ENCODE measurements at places on chromosomes 6 and 20.

GRCh38 chr6:3538536-3538935 is 81.7 kb upstream of the SLC22A23 start:
- DNase-seq, result no peak

GRCh38 chr6:73121421-73121993 is 103.8 kb downstream of the KHDC1L start:
- no peak for DNase-seq

DNA sequence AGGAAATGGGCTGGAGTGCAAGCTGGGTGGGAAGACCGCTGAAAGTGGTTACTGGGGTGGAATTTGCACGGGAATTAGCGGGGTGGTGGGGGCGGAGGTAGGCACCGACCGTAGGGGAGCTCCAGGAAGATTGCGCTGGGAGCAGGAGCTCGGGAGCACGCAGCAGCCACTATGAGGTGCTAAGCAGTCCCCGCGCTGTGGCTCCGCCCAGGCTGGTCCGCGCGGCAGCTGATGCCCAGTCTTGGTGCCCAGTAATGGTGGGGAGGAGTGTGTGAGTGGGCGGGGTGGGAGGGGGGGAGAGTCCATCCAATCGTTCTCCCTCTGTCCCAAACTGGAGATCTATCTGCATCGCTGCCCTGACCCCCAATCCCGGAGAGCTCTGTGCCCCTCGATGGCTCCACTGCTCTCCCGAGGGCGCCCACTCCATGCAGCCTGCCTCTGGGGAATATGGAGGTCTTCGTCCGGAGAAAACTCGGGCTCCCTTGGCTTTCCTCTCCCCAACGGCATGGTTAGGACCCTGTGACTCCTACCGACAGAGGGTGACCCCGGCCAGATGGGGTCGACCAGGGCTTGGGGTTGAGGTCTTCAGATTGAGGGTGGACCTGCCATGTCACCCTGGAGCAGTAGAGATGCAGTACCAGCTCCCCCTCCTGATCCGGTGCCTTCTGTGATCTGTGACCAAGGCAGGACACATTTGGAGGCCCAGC is 5.3 kb downstream of the TP53TG5 start:
- no peak for DNase-seq

DNA sequence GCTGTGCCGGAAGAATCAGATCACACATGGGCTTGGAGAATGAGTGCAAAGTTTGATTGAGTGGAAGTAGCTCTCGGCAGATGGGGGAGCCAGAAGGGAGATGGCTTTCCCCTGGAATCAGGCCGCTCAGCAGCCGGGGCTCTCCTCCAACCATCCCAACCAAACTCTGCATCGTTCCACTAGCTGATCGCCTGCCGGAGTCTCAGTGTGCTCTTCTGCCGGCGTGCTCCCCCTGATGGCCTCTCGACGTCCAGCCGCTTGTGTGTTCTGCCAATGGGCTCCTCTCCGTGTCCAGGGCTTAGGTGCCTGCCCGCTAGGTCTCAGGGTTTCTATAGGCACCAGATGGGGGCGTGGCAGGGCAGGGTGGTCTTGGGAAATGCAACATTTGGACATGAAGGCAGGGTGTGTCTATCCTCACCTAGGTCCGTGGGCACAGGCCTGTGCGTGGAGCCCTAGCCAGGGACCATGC is 4.9 kb upstream of the BIRC7 start:
- no peak for DNase-seq

- DNase-seq, result no peak
These were observed 30.6 kb upstream of the PIM1 start for GRCh38 chr6:37139230-37139962.

GRCh38 chr20:57198132-57199072 is 68.0 kb downstream of the BMP7 start:
- no peak for DNase-seq

GRCh38 chr6:34676140-34676539 is 20.4 kb downstream of the ILRUN start:
- DNase-seq, result no peak

- no peak for DNase-seq
These were observed 196.0 kb downstream of the MYLK4 start for GRCh38 chr6:2554651-2555260.

GRCh38 chr6:28657769-28658465 is 132.2 kb downstream of the GPX5 start:
- DNase-seq, result no peak

DNA sequence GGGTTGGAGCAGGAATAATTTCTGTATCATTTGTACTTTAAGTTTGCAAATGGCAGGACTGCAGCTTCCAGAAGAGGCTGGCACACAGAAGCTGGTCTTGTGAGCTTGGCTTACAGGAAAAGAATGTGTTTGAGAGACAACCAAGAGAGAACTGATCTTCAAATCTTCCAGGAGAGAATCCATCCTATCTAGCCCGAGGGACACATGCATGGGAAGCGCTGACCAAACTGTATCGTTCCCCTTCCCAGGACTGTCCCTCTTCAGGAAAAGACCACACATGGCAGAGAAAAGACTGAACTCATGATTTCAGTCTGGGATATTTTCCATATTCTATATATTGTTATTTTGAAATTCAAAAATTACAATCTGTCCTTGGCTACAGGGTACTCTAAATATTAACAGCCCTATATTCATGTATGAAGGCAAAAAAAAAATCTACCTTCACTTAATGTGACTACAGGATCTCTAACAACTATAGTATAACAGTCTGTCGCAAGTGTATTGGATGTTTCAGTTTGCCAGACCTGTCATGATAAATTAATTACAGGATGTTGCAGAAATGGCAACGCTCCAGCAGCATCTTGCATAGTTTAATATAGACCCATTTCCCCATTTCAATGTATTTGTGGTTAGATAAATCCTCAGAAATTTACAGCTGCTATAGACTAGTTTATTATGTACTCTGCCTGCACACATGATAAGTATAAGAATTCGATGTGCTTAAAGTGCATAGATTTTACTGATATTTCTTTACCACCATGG is 99.4 kb downstream of the MYB start:
- no peak for DNase-seq

- DNase-seq, result no peak
These were observed 241.2 kb upstream of the PREP start for GRCh38 chr6:105644073-105644489.

GRCh38 chr6:14867802-14868201 is 378.1 kb upstream of the JARID2 start:
- DNase-seq, result no peak

DNA sequence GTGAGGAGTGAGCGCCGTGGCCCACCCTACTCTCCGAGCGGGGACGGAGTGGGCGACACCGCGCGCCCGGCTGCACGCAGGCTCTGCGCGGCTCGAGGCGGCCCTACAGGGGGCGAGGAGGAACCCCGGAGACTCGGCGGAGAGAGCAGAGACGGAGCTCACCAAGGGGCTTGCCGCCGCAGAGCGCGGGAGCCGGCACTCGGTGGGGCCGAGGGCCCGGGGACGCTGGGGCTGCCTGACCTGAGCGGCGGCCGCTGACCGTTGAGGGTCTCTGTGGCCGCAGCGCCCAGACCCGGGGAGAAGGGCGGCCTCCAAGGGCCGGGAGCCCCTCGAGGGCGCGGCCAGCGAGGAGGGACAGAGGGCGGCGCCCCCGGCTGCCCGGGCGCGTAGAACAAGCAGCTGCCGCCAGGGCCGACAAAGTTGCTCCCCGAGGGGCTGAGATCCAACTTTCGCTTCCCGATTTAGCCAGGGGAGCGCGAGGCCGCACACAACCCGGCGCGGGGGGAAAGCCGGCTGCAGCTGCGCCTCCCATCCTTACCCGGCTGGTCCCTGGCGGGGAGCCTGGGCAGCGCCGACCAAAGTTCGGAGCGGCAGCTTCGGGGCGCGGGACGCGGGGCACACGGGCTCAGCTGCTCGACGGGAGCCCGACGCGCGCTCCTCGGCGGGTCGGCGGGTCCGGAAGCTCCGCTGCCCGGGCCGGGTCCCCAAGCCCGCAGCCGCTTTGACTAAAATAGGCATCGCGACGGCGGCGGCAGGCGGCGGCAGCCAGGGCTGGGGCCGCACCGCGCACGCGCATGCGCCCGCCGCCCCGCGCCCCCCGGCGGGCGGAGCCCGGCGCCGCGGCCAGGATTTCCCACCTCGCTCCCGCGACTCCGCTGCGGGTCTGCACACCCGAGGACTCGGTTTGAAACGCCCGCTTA is 43.1 kb downstream of the POPDC3 start:
- no peak for DNase-seq

DNA sequence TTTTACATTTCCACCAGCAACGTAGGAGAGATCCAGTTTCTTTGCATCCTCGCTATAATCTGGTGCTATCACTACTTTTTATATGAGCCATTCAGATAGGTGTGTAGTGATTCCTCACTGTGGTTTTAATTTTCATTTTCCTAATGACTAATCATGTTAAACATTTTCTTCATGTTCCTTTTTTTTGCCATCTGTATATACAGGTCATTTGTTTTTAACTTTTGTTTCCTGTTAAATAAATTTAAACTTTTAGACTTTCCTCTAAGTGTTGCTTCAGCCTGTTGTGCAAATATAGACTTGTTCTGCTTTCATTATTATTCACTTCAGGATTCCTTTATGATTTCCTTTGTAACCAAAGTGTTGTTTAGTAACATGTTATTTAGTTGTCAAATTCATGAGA is 697.4 kb downstream of the PTPRT start:
- no peak for DNase-seq

- DNase-seq, result no peak
These were observed 59.7 kb upstream of the MDGA1 start for GRCh38 chr6:37757381-37757780.

GRCh38 chr20:26209171-26209941 is 512.7 kb upstream of the ZNF337 start:
- DNase-seq, result no peak

- DNase-seq, result no peak
These were observed 9.0 kb upstream of the FOXC1 start for GRCh38 chr6:1600764-1601157.

DNA sequence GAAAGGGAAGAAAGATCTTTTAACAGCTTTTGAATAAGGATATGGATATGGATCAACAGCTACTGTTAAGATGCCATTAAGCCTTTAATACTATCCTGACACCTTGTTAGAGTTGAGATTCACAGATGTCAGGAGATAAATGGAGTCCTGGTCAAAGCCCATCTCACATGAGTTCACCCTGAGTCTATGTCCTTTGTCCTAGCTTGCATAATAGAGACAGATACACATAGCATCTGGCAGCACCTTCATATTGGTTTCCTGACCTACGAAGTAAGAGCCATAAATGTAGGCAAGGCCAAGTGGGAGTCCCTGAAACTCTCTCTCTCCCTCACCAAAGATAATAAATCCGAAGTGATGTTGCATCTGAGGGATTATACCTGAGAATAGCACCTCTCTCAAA is 79.1 kb upstream of the F13A1 start:
- no peak for DNase-seq

- no peak for DNase-seq
These were observed 37.5 kb upstream of the BEND3 start for GRCh38 chr6:107152638-107153430.

DNA sequence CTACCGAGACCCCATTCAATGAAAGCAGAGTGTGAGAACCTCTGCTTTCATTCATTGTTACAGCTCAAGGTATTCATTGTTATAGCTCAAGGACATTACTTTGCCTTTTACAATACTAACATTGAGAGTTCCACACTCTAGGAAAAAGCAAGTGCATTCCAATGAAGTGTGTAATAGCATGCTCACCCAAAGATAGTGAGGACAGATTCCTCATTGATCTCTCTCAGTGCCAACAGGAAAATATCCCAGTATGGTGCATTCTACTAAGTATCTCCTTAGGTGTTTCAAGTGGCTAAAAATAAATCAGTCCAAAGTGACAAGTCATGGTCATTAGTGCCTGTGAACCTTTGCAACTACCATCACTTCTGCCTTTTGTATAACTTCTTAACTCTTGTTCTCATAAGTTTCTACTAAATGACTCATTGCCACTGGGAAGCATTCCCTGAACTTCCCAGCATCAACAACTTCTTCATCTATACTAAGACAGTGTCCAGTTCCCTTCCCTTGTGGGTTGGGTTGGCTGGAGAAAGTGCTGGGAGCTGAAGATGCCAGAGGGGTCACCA is 140.7 kb upstream of the STXBP5 start:
- DNase-seq, result no peak

- DNase-seq, result no peak
These were observed 36.0 kb upstream of the MTRF1L start for GRCh38 chr6:153038378-153039057.

DNA sequence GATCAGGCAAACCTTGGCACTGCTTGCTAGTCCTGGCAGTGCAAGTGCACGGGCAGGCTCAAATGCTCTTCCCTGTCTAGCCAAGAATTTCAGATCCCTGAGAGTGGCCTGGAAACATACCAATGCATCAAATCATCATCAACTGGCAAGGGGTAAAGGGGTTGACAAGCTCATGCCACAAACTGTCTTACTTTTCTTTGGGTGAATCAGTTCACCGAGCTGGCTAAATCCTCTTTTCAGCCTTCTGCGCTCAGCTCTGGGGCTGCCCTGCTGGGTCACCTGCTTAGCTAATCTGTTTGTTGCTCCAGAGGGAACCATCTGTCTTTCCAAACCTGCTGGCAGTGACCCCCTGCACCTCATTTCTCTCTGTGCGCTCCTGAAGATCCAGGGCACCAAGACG is 59.5 kb downstream of the LYRM4 start:
- DNase-seq, result no peak

- no peak for DNase-seq
These were observed 11.6 kb downstream of the YTHDF1 start for GRCh38 chr20:63204362-63204761.

- DNase-seq, result no peak
These were observed 16.9 kb downstream of the RARS2 start for GRCh38 chr6:87572883-87573282.

DNA sequence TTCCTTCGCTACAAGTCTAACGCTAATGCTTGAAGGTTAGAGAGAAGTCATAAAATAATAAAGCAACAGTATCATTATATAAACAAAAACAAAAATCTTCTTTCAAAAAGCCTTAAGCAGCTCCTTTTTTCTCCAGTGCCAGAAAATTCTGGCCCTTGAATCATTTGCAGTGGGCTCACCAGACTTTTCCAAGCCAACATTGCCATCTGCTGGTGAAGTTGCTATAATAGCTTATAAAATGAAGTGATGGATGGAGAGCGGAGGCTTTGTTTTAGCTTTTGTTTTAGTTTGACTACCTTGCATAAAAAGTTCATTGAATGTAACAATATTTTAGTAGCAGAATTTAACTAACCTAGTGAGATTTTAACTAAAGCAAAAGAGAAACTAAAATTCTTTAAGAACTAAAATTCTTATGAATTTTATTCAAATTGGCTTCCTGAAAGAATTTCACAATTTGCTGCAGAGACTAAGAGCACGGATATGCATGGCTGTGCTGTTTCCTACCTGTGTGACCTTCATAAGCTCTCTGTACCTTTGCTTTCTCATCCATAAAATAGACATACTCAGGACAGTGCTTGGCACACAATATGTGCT is 44.8 kb upstream of the SLC2A12 start:
- DNase-seq, result peak; percentile 35
